ENCODE measurements at places on chromosomes 7 and 10. TPM values are rescaled to one million over a fixed set of nuclear protein-coding genes. Genes with fewer than 3 reads are reported as not detected.
A peak's percentile ranks its signal among the peaks of the same experiment; 100 is the strongest.

ICA1 gene
- 41.1 TPM for total RNA-seq

GRCh38 chr10:17232276-17232960 lies 4.4 kb downstream of the VIM start:
- peak; percentile 32 for DNase-seq

GRCh38 chr10:24617771-24618396 lies 105.8 kb downstream of the ARHGAP21 start:
- DNase-seq, result peak; percentile 78

GRCh38 chr7:103593691-103594090 lies 147.7 kb upstream of the SLC26A5 start:
- DNase-seq, result peak; percentile 24

CCDC172 gene
- total RNA-seq, result not detected

GRCh38 chr7:908159-908581 lies 31.8 kb downstream of the GET4 start:
- no peak for DNase-seq

GRCh38 chr7:149598721-149599308 lies 101.2 kb upstream of the ZNF746 start:
- peak; percentile 59 for DNase-seq

DNA sequence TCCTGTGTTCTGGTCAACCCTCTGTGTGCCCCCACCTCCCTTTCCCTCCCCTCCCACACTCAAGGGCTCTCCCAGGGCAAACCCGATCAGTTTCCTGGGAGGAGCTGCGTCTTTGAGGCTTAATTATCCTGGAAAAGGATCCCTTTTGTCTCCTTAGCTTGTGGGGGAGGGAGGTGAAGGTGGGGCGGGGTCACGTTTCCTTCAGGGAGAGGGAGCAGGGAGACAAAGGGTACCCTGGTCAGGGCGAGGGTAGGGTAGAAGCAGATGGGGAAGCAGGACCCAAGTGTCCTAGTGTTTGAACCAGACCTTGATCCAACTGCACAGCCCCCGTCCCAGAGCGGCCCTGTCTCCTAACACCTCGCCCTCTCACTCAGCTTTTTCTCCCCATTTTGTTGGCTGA lies 90.1 kb downstream of the HIF1AN start:
- DNase-seq, result no peak

DNA sequence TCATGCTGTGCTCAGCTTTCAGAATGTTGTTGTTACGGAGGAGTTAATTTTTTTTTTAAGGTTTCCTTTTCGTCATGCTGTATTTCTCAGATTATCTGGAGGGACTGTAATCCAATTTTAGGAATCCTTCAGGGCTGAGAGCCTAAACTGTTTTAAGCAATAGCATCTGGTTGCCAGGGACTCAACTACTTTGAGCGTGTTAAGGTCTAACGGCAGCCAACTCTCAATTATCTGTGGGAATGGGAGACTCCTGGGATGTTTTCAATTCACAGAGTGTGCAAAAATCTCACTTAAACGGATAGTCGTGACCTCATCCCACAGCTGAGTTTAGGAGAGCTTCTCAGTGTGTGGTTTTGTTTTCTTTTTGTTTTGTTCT lies 291.7 kb downstream of the AUTS2 start:
- DNase-seq, result no peak

DNA sequence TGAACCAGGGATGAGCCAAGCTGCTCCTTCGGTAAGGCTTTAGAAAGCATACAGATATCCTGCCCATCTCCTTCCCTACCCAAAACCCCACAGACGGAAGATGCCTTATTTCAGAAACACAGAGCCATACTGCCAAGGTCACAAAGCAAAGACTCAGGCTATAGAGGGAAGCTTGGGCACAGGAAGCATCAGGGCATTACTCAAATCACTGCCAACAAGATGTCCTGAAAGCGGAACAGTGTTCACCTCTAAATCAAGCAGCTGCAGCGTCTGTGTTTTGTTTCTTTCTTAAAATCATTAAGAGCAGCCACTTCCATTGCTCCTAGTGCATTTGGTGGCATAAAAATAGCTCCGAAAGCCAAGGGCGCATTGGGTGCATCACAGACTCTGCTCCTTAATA lies 307.3 kb downstream of the SORCS1 start:
- no peak for DNase-seq

EPO gene
- total RNA-seq, result not detected

- DNase-seq, result no peak
Measured at GRCh38 chr10:115918812-115919211, 354.2 kb downstream of the GFRA1 start.

MUC12 gene
- not detected for total RNA-seq

GRCh38 chr7:117172283-117172682 lies 150.6 kb downstream of the WNT2 start:
- no peak for DNase-seq

GRCh38 chr7:19104811-19105210 lies 12.6 kb downstream of the TWIST1 start:
- no peak for DNase-seq

CYREN gene
- total RNA-seq, result 29.5 TPM

- no peak for DNase-seq
Measured at GRCh38 chr10:123553810-123554430, 112.2 kb upstream of the GPR26 start.

VAX1 gene
- not detected for total RNA-seq

GRCh38 chr10:131290781-131291180 lies 20.7 kb downstream of the TCERG1L start:
- DNase-seq, result no peak

KNDC1 gene
- total RNA-seq, result not detected

GSDME gene
- 17.7 TPM for total RNA-seq

- peak; percentile 72 for DNase-seq
Measured at GRCh38 chr7:150962553-150963399, 15.3 kb downstream of the KCNH2 start.

- no peak for DNase-seq
Measured at GRCh38 chr10:83212632-83213334, 926.5 kb upstream of the GHITM start.

SMO gene
- 5.8 TPM for total RNA-seq

DNA sequence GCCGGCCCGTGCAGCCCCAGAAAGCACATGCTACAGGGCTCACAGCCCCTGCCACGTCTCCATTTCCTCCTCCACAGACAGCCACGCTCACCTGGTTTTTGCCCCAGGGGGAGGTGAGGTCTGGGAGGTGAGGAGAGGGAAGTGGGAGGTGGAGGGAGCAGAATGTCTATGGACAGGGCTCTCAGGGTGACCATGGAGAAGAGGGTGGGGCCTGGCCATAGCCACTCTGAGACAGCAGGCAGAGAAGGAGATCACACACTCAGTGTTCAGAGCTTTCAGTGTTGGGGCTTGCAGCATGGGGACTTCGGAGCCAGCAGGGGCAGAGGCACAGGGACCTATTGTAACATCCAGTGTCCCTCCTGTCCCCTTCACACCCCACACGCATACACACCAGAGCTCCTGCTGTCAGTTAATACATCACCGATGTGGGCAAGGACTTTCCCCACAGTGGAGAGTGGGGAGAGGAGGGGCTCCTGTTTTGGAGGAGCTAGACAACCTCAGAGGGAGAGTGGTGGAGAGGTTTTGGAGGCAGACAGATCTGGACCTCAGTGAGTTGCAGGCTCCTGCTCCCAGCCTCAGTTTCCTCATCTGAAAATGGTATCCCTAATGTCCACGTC lies 14.4 kb downstream of the WDFY4 start:
- no peak for DNase-seq

HECW1 gene
- not detected for total RNA-seq

HKDC1 gene
- total RNA-seq, result 0.85 TPM

FBH1 gene
- total RNA-seq, result 145 TPM

GRCh38 chr7:155831807-155832524 lies 19.7 kb upstream of the SHH start:
- DNase-seq, result no peak

DNA sequence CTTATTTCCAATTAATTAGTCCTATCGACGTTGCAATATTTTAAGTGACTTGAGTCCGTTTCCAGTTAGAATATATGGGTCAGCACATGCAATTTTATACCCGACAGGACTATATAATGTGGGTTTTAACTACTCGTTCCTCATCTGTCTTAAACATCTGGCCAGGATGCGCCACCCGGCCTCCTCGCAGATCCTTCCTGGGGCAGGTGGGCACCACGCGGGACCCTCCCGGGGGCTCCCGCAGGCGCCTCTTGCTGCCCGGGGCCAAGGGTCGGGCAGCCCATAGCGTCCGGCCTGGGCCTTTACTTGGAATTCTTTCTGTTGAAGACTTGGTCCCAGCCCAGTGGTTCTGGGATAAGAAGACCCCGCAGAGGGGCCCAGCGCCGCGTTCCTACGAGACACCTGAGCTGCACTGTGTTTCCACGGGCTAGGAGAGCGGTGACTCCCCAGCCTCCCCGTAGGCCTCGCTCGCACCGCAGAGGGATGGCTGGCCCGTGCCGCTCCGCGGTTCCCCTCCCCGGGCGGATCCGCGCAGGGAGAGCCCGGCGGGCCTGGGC lies 10.1 kb upstream of the MNX1 start:
- no peak for DNase-seq

DNA sequence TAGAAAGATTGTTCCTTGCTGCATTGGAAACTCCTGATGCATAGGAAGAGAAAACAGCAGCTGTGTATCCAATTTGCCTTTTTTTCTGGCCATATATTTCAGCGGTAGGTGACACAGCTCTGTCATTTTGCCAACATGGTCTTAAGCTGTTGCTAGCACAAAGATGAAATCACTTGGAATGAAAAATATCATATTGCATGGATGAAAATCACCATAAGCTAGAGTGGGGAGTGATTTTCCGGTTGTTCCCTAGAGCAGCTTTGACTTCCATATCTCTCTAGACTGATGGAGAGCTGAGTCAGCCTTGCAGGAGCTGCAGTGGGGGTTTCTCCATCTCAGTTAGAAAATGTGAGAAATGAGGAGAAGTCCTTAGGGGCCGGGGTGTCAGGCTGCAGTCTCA lies 38.3 kb upstream of the BTBD16 start:
- DNase-seq, result no peak

DNA sequence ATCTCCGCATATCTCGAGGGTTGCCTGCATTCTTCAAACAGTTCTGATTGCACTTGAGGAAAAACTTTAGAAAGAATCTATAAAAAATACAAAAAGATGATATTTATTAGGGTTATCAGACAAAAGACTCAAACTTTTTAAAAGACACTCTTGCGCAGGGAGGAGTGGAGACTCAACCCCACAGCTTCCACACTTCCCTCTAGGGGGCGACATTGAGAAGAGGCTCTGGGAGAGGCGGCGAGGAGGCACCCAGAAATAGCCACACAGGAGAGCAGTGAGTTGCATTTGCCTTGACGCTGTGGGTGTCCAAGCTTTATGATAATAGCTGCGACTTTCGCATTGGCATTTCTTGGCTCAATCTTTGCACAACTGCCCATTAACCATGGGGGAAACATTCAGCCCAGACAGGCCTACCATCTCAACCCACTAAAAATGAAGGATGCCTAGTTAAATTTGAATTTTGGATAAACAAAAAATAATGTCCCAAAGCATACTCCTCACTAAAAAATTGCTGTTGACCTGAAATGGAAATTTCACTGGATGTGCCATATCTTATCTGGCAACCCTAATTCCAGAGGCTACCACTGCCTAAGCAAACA lies 86.2 kb downstream of the EBF3 start:
- peak; percentile 62 for DNase-seq

ADAP1 gene
- 1.7 TPM for total RNA-seq

DNA sequence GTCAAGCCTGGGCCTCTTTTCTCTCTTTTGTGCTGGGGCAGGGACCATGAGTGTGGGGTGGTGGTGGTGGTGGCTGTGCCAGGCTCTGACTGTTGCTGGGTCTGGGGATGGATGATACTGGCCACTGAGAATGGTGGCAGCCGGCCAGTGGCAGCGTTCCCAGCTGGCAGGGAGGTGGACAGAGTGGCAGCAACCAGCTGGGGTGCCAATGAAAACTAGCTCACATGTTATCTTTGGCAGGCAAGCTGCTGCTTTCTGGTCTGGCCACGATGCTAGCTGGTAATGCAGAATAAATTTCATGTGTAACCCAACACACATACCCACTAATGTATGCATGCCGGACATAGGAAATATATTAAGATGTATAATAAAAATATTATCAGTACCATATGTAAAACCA lies 95.0 kb upstream of the SLC26A5 start:
- peak; percentile 13 for DNase-seq

DNA sequence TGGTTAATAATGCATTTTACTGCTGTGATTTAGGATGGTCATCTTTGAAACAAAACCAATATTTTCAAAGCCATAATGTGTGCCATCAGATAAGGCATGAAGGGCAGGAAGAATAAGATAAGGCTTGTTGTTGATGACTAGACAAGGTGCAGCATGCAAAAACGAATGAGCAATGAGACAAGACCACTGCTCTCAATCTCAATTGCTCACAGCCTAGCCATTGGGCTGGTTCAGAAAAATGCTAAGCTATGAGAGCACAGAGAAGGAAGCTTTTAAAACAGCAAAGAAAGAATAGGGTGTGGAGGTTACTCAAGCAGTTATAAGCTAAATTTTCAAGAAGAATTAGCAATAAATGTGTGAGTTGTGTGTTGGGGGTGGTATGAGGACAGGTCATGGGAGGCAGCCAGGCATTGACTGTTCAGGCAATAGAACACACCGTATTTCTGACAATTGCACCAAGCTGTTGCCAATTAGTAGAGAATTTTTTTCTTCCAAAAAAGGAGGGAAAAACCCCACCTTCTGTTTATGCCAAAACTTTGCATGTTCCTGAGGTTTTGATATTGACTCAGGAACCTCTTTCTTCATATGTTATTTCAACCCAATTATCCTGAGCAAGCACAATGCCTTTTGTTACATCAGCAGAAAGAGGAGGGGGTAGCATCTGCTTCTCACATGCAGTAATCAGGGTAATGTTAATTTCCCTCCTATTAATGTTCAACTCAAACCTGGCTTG lies 276.5 kb downstream of the HDAC9 start:
- no peak for DNase-seq

DNA sequence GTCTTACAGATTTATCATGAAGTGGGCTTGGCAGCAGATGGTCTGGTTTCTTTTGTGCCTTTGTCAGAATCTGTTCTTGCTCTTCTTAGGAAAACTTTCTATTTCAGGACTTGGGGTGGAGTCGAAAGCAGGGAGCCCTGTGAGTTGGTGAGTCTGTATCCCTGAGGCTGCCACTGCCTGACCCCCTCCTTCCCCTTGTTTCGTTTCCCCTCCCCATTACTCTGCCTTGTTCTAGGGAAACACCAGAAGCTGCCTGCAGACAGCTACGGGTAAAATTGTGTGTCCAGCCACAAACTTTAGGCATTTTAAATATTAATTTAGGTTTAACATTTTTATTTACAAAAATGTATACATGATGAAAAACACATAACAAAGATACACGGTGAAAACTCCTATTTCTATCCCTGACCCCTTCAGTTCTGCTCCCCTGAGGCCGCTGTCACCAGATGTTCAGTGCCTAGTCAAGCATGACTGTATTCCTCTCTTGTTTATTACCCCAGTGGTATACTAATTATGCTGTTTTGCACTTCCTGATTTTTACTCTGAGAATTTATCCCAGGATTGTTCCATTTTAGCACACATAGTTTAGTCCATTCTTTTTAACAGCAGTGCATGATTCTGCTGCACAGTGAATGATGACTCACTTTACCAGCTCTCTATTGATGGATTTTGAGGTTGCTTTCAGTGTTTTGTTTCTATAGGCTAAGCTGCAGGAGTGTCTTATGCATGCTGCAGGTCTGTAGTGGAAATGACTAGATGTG lies 9.1 kb downstream of the TSPAN14 start:
- DNase-seq, result peak; percentile 66
